ENCODE measurements at places on chromosomes 1 and 21.

DNA sequence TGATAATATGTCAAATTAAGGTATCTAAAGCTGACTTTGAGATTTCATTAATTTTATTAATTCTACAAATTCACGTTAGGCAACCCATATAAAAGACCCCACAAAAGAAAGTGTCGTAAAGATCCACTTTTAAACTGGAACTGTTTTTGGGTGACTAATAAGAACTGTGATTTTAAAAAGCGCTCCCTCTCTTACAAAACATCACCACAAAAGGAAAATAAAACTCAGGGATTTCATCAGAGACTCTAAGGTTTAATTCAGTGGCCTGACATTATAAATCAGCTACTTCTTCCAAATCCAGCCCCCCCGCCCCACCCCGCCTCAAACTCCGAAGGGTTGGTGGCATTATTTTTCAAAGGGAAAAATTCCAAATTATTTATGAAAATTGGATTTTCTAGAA, 2.7 kb downstream of the COL24A1 start:
- no peak for DNase-seq

DNA sequence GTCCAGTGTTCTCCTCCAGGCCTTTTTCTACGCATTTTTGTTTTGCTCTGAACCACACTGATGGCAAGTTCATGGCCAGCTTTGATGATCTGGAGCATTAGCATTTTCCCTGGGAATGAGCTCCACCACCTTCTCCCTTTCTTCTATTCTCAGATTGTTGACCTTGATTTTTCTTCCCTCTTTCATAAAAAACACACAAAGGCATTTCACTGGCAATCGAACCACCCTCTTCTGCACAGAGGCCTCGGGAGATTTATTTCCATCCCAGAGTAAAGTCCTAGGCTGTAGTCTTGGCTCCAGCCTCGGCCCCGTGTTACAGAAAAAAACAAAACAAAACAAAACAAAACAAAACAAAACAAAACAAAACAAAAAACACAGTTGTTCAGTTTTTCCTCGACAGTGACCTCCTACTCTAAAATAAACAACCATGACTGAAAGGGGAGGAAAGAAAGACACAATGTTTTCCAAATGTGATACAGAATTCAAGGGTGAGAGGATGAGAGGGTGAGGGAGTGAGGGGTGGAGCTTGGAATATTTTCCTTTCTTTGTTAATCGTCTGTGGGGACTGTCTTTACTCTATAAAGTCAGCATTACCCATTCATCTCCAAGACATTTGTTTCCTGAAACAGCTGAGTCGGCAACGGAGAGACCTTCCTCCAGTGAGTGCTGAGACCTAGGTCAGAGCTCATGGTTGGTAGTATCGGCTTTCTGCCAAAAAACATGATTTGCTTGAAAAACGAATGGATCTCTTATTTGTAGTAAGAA, 29.8 kb upstream of the RNF186 start:
- peak; percentile 57 for DNase-seq

DNA sequence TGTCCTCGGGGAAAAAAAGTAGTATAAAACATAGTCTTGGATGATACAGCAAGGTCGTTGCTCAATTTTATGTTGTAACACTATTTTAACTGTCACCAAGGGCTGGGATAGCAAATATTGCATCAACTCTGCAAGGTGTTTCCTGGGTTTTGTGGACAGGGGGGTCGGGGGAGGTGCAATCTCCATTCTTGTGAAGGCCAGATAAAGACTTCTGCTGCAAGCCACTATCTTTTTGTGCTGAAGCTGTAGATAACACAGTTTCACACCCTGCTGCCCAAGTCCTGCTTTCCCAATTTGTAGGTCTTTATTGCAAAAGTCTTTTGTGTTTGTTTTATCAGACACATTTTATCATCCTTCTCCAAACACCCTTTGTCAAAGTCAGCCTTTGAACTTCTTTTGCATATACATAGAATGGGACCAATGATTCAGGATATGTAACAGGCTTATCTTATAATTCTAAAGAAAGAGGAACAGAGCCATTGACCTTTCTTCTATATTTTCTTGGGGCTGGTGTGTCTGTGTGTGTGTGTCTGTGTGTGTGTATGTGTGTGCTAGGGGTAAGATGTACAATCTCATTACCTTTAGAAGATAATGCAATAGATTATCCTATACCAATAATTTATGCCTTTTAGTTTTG, 140.6 kb downstream of the RUNX1 start:
- no peak for DNase-seq

- DNase-seq = peak; percentile 33
Measured at GRCh38 chr1:224333309-224333926, 3.4 kb upstream of the NVL start.

DNA sequence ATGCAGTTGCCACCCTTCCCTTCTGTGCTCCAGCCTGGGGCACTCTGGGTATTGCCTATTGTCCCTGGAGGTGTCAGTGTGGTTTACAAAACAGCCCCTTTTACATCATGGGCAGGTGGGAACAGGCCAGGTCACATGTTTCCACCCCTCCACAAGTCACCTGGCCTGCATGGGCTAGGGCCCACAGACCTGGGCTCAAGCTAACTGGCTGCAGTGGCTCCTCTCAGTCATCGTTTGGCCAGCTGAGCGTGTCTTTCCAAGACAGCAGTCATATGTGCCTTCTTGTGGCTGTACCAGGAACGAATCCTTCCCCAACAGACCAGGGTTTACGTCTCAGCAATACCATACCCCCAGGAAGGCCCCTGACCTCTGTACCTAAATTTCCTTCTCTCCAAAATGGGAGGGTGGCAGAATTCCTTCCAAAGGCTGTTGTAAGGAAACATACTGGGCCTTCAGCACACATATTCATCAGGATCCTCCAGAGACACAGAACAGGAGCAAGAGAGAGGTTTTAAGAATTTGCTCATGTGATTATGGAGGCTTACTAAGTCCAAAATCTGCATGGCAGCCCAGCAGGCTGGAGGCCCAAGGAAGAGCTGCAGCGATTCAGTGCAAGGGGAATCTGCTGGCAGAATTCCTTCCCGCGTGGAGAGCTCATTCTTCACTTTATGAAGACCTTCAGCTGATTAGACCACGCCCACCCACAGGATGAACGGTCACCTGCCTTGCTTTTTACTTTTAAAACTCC, 10.6 kb upstream of the TAS1R2 start:
- no peak for DNase-seq

DNA sequence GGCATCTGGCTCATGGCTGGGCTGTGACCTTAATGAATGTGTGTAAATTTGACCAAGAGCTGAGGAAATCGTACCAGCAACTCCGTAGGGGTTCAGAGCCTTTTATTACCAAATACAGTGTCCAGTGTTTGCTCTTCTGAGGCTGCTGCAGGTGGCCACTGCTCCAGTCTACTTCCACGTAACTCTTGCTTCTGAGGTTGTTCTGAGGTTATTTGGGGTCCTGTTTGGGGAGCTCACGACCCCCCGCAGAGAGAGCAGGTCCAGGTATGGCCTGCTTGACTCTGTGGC, 33.6 kb downstream of the MAN1C1 start:
- DNase-seq = no peak

- DNase-seq = no peak
Measured at GRCh38 chr1:202249436-202249835, 55.8 kb downstream of the LGR6 start.

GRCh38 chr21:41166884-41167283, 1.1 kb upstream of the BACE2 start:
- no peak for DNase-seq

- no peak for DNase-seq
Measured at GRCh38 chr21:19029816-19030215, 626.2 kb upstream of the TMPRSS15 start.

DNA sequence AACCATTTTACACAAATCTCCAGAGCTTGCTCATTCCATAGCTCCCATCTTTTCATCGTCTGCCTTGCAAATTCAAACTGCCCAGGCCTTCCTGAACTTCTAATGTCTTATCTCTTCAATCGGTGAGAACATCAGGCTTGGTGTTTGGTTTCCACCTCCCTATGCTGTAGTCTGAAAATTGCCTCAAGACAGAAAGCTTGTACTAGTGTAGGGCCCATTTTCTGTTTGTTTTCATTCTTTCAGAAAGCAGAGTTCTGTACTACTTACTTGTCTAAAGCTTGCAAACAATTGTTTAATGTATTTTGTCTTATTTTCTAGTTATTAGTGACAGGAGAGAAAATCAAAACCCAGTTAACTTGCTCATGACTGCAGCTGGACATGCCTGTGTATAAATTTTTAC, 16.8 kb downstream of the HOOK1 start:
- no peak for DNase-seq

DNA sequence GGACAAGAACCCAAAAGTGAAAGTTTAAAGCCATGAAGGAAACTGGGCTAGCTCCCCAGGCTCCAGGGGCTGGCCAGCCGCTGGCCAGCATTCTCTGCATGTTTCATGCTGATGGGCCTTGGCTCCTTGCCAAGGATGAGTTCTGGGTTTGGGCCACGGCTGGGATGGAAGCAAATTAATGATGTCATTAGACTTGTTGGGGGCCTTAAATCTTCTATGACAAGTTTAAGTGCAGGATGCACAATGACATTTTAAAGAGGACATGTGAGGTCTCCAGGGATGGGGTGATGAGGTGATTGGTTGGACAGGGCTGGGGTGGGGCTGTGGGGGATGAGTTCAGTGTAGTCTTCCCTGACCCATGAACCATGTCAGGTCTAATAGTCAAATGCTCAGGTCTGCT, 199.6 kb downstream of the TRABD2B start:
- peak; percentile 60 for DNase-seq

GRCh38 chr1:85244271-85245061, 15.0 kb downstream of the C1orf52 start:
- DNase-seq = no peak

GRCh38 chr1:80436851-80437250, 1363.9 kb upstream of the ADGRL2 start:
- no peak for DNase-seq

GRCh38 chr1:200738327-200738948, at the start of gene CAMSAP2:
CAMSAP2 (plus strand) TSS chr1:200738893; CDS start chr1:200739828, 935 bp downstream.
- DNase-seq = peak; percentile 97

GRCh38 chr1:226679853-226680516, 59.1 kb downstream of the ITPKB start:
- DNase-seq = no peak

GRCh38 chr1:225471453-225472301, 43.8 kb upstream of the LBR start:
- no peak for DNase-seq

GRCh38 chr1:230264342-230264741, 161.8 kb downstream of the PGBD5 start:
- no peak for DNase-seq

- DNase-seq = no peak
Measured at GRCh38 chr21:34179204-34179935, 106.0 kb downstream of the MRPS6 start.

- DNase-seq = no peak
Measured at GRCh38 chr1:56324504-56324903, 254.9 kb downstream of the PLPP3 start.

GRCh38 chr21:45098867-45099266, 24.5 kb downstream of the ADARB1 start:
- DNase-seq = no peak

GRCh38 chr1:203929741-203930309, 68.4 kb downstream of the SNRPE start:
- DNase-seq = no peak

DNA sequence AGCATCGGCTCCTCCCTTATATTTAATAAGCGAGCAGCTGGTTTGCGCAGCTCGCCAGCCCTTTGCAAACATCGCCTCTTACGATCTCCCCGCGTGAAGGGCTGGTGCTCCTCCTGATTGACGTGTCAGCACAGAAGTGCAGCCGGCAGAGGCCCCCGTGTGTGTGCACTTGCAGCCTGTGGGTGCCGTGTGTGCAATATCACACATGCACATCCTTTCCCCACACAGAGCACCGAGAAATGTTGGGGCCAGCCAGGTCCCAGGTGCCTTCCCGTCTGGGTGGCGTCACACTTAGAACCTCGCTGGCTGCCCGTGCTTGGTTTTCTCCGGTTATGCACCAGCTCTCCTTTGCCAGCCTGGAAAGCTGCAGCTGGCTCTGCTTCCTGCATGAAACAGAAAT, 126.6 kb upstream of the AJAP1 start:
- DNase-seq = no peak

DNA sequence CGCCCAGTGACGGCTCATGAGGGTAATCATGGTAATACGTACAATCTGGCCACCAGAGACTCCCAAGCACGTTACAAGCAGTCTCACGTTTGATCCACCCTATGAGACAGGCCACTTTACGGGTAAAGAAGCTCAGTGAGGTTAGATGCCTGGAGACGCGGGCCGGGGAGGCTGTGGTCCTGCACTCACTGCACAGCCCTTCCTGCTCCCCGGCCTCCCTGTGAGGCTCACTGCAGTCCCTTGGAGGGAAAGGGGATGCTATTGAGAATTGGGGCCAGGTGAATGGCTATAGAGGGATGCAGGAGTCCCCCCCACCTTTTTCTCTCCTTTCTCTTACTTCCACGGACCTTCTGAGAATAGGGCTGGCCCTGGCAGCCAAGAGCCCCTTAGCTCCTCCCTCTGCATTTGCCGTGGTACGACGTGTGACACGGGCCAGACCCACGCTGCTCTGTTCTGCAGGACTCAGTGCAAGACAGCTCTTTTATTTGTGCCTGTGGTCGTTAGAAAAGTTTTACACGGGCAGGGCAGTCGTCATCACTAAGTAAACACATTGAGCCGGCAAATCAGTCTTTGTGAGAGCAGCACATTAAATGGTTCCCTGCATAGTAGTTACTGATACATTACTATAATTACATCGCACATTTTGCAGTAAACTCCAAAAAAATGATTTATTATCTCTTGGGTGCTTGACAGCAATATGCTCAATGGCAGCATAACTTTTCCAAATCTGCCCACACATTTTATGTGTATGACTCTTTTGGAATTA, 18.8 kb downstream of the KIF26B start:
- no peak for DNase-seq

DNA sequence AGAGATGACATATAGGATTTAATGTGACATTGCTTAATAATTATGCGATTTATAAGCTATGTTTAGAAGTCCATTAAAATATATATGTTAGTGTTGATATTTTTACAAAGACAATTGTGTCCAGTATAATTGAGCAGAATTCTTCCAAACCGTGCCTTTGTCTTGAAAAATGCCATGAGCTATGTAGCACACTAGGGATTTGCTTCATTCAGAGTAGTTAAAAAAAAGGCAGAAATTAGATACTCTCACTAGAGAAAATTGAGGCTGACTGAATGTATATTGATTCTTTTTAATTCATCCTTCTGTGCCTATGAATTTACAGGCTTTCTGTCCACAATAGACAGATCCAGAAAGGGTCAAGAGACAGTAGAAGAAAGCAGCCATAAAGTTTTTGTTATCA, 429.0 kb downstream of the NEGR1 start:
- DNase-seq = no peak

- no peak for DNase-seq
Measured at GRCh38 chr1:54842963-54843362, 41.8 kb upstream of the TTC22 start.

DNA sequence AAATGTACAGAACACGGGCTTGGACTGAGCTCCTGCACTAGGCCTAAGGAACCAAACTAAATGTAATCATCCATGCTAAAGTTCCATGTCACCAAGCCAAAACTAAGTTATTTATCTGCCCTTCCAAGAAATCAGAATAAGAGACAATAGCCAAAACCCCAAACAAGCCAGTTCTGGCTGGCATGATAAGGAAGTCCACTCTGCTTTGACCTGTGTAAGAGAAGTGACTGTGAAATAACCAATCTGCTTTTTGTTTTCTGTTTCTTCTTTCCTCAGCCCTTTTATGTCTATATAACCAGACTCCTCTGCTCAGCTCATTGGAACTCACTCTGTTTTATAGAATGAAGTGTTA, 15.1 kb downstream of the PLPPR5 start:
- no peak for DNase-seq

- no peak for DNase-seq
Measured at GRCh38 chr1:29810121-29811120, 574.1 kb downstream of the PTPRU start.

- no peak for DNase-seq
Measured at GRCh38 chr1:194846488-194846887, 1660.1 kb upstream of the B3GALT2 start.
